ENCODE measurements at places on chromosomes 12 and 14. TPM values are rescaled to one million over a fixed set of nuclear protein-coding genes. Genes with fewer than 3 reads are reported as not detected.

DNA sequence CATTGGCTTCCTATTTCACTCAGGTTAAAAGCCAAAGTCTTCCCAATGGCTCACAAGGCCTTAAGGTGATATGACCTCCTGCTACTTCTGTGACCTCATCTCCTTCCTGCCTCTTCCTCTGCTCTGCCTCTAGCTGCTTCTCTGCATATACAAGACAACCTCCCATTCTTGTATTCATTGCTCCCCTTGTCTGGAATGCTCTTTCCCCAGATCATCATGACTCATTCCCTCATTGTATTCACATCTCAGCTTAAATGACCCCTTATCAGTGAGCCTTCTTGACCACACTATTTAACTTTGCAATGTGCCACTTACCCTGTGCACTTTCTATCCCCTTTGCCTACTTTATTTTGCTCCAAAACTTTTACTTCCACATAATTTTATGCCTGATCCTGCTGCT is 90.2 kb downstream of the PPP1R12A start:
- DNase-seq: peak; percentile 32
- peaks cover 46% of the 10 kb centered on the region for H3K36me3 ChIP-seq
- no peak overlapping the region for H3K27ac ChIP-seq
- H3K27me3 ChIP-seq: no peaks in the 10 kb centered on the region
- no peak overlapping the region for H3K4me3 ChIP-seq

The LPAR5 gene
- 11.7 TPM for total RNA-seq

The GNB3 gene
- total RNA-seq: 4.5 TPM

The TAS2R46 gene
- total RNA-seq: 0.47 TPM

The PARP2 gene
- total RNA-seq: 29.9 TPM

The EEF1AKMT3 gene
- total RNA-seq: 11.7 TPM

- no peaks in the 10 kb centered on the region for H3K36me3 ChIP-seq
- H3K27ac ChIP-seq: no peak overlapping the region
- H3K4me1 ChIP-seq: peaks cover 24% of the 10 kb centered on the region
Observed at GRCh38 chr12:53939141-53940108, 794 bp downstream of the HOXC13 start.

The KRT71 gene
- not detected for total RNA-seq

- H3K27ac ChIP-seq: peak overlapping the region; percentile 93
- H3K4me3 ChIP-seq: peak overlapping the region; percentile 91
- peaks cover 8% of the 10 kb centered on the region for H3K36me3 ChIP-seq
- DNase-seq: peak; percentile 35
- peaks cover 30% of the 10 kb centered on the region for H3K4me1 ChIP-seq
- H3K27me3 ChIP-seq: no peaks in the 10 kb centered on the region
Observed at GRCh38 chr12:123384318-123384993, 524 bp downstream of the KMT5A start.

DNA sequence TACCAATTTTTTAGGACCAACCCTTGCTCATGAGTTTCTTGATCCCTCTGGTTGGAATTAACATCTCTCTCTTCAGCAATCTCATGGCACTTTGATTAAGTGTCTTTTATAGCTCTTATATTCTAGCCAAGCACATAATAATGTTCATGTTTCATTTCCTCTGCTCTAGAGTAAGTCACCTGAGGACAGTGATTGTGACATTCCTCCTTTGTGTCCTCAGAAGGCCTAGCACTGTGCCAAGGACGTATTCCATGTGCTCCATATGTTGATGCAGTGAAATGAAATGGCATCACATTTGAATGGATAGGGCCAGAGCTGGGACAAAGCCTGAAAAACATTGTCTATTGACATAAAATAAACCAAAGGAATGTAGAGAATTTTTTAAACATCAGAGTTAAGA is 322.8 kb upstream of the PRICKLE1 start:
- no peaks in the 10 kb centered on the region for H3K36me3 ChIP-seq
- no peak for DNase-seq
- H3K27ac ChIP-seq: no peak overlapping the region
- H3K4me3 ChIP-seq: no peak overlapping the region
- H3K4me1 ChIP-seq: no peaks in the 10 kb centered on the region
- no peaks in the 10 kb centered on the region for H3K27me3 ChIP-seq

The CS gene
- total RNA-seq: 375 TPM

DNA sequence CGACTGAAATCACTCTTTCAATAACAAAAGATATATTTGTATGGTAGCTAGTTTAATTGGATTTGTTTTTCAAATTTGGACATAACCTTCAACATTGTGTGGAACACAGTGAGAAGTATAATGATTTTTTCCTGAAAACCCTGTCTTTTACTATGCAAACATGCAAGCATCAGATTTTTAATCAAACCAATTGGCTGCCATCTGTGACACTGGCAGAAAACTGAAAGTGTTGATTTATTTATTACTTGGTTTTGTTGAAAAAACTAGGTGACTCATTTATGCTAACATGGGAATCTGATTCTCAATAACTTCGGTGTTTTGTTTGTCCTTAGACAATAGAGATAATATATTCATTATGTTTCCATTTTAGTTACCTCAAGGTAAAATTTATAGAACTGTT is 82.0 kb downstream of the NTS start:
- no peaks in the 10 kb centered on the region for H3K27me3 ChIP-seq
- no peak overlapping the region for H3K27ac ChIP-seq
- H3K4me1 ChIP-seq: no peaks in the 10 kb centered on the region
- H3K36me3 ChIP-seq: no peaks in the 10 kb centered on the region
- DNase-seq: no peak

The TAS2R31 gene
- total RNA-seq: 1.0 TPM

GRCh38 chr14:39762576-39763401 is 330.6 kb upstream of the FBXO33 start:
- H3K4me3 ChIP-seq: no peak overlapping the region
- H3K4me1 ChIP-seq: no peaks in the 10 kb centered on the region
- no peak overlapping the region for H3K27ac ChIP-seq
- no peaks in the 10 kb centered on the region for H3K27me3 ChIP-seq

DNA sequence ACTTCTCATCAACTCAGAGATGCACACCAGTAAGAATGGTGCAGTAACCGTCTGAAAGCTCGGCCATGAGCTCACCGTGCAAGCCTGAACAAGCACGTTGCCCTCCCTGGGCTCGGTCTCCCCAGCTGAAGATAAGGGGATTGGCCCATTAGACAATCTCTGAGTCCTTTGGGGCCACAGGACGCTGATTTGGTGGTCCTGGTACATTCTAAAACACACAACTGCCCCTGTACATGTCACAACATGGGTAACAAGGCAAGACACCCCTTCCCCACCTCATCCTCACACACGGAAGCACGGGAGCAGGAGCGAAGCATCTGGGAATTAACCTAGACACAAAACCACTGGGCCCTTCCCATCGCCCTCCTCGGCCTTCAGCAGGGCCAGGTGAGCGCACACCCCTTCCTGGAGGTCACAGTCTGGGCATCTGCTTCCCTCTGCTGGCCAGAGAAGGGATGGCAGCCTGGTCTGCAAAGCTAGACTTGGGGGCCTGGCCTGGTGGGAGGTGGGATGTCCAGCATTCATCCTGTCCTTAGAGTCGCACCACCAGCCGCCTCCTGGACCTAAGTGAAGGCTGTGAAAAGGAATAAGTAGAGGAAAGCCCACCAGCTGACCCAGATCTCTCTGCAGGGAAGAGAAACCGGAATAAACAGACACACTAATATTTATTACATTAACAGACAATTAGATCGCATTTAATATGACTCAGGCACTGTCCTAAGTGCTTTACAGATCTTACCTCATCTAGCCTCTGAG is 18.9 kb upstream of the SMUG1 start:
- H3K4me3 ChIP-seq: no peak overlapping the region
- no peak overlapping the region for H3K27ac ChIP-seq
- peaks cover 14% of the 10 kb centered on the region for H3K27me3 ChIP-seq
- peak; percentile 87 for DNase-seq
- no peaks in the 10 kb centered on the region for H3K36me3 ChIP-seq

GRCh38 chr14:69303086-69303485 is 43.1 kb downstream of the GALNT16 start:
- peaks cover 6% of the 10 kb centered on the region for H3K27me3 ChIP-seq
- no peak overlapping the region for H3K27ac ChIP-seq
- no peak overlapping the region for H3K4me3 ChIP-seq
- H3K4me1 ChIP-seq: no peaks in the 10 kb centered on the region

The LTB4R gene
- total RNA-seq: 3.7 TPM

GRCh38 chr12:124548854-124549378 is 18.5 kb downstream of the NCOR2 start:
- no peak overlapping the region for H3K27ac ChIP-seq
- H3K36me3 ChIP-seq: no peaks in the 10 kb centered on the region

DNA sequence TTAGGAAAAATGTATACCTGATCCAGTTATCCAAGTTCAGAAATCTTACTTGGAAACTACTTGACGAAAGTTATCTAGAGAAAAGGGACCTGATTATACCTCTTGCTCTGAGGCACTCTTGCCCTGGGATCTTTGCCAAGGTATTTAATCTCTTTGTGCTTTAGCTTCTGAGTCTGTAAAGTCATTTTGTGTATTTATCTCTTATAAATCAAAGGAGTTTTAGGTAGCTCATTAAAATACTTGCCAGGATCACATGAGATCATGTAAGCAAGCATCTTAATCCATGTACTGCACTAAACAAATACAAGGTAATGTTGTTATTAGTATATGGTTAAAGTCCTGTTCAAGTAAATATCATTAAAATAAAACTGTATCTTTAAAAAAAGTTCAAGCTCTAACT is 147.5 kb downstream of the IPO8 start:
- no peaks in the 10 kb centered on the region for H3K36me3 ChIP-seq
- no peak for DNase-seq
- no peak overlapping the region for H3K4me3 ChIP-seq
- H3K27me3 ChIP-seq: no peaks in the 10 kb centered on the region
- H3K27ac ChIP-seq: no peak overlapping the region

The INHBC gene
- 0.07 TPM for total RNA-seq

The ANO2 gene
- not detected for total RNA-seq

GRCh38 chr12:132343294-132344004 is 14.1 kb upstream of the GALNT9 start:
- DNase-seq: no peak
- H3K4me3 ChIP-seq: no peak overlapping the region
- H3K4me1 ChIP-seq: no peaks in the 10 kb centered on the region
- H3K27me3 ChIP-seq: peaks cover 91% of the 10 kb centered on the region
- no peaks in the 10 kb centered on the region for H3K36me3 ChIP-seq
- no peak overlapping the region for H3K27ac ChIP-seq
